Liver (tissue), 10 donors: ENCODE measurements at places on chromosomes 4 and X. TPM values are rescaled to one million over a fixed set of nuclear protein-coding genes. Genes with fewer than 3 reads are reported as not detected.

DNA sequence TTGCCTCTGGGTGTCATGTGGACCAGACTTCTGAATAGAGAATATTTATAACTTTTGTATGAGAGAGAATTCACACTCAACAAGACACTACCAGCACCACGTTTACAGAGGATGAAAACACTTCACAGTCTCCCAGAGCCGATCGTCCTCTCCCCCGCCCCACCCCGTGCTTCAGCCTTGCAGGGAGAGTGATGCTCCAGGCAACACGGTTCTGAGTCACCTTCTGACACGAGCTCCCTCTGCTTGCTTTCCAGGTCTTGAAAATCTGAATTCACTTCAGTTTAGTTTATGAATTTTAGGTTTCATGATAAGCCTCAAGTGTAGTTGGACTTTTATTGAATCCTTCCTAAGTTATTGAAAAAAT lies 59.8 kb downstream of the CPLX1 start:
- no peak for DNase-seq

DNA sequence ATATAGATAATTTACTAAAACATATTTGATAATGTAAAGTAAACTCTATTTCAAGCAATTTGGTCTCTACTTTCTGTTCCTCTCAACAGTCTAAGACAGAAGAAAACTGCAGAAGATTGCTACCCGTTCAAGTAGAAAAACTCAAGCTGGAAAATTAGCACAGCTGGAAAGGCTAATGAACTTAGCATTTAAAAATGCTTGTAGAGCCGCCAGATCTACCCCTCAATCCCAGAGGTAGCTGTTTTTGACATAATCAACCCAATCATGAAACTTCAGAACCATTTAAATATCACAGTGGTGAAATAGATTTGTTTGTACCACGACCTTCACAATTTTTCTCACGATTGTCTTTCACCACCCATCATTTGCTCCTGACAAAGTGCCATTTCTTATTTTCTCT lies 479.5 kb downstream of the SPRY1 start:
- no peak for DNase-seq

GRCh38 chrX:30170900-30171299 lies 44.5 kb upstream of the MAGEB2 start:
- no peak for DNase-seq

MND1 gene
- polyA plus RNA-seq: 0.43 TPM

DNA sequence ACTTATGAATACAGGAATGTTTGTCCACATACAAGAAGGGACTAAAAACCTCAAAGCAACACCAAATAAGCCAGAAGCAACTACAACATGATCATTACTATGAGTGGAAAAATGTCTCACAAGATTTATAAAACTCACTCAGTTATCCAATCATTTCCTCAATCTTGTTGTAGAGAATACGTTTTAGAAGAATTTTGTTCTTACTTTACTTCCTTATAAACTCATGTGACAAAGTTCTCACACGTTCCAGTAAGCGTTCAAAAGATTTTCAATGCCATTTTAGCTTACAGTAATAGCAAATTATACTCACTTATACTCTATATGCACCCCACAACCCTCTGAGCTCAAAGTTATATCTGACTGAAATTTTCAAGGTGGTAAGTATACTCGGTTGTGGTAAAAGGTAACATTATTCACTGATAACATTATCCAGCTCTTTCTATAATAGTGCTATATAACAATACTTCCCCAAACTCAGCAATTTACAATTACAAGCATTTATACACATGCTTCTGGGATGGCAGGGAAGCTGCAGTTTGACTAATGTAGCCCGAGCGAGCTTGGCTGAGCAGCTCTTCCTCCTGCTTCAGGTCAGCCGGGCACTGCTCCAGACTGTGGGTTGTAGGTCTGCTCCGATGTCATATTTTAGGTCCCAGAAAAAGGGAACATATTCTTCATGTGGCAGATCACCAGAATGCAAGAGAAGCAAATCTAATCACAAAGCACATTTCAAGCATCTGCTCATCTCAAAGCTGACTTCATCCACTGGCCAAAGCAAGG lies 226.3 kb downstream of the RCHY1 start:
- no peak for DNase-seq

GRCh38 chr4:61511716-61512488 lies 311.8 kb downstream of the ADGRL3 start:
- DNase-seq: no peak

DNA sequence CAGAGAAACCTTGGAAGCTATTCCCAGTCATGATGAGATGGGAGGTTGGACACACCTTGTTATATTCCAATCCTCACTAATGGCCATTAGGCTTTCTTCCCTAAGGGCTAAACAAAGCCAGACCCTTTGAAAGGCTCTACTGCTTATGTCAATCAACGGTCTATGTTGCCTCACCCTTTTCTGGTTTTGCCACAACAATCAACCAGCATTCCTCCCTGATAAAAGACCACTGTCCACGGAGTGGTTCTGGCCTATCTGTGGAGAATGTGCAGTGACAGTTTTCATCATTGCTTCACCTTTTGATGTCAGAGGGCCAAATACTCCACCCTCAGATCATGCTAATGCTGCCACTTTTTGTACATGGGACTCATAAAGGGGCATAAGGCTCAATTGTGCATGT lies 913.4 kb downstream of the RPA4 start:
- no peak for DNase-seq

GRCh38 chr4:38769857-38770256 lies 12.9 kb downstream of the TLR10 start:
- no peak for DNase-seq

DNA sequence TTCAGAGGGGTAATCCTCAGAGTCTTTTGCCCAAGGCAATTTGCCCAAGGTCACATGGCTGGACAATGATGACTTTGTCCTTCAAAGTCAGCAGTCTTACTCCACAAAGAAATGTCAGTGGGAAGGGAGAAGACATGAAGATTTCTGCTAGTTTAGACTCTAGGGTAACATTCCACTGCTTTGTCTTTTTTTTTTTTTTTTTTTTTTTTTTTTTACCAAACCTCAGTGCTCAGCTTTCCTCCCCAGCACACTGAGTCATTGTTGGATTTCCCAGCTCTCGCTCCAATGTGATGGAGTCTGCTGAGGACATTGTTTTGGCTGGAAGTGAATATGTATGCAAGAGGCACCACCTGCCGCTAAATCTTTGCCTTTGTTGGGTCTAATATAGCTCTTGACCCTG lies 7.2 kb upstream of the C1QTNF7 start:
- DNase-seq: no peak
